Activated T-helper 1 cell treated with anti-CD3 and anti-CD28 coated beads, Interleukin-12 subunit alpha, Interleukin-12 subunit beta, Interleukin-2, Interleukin-4 antibody, amounts not matched to agents 30 ng/mL and 10 ng/mL and 1 ng/mL, durations not matched to agents 14 hours and 24 hours and 36 hours (primary cell): ENCODE measurements at places on chromosomes 3 and 15. TPM values are rescaled to one million over a fixed set of nuclear protein-coding genes. Genes with fewer than 3 reads are reported as not detected.
A peak's percentile ranks its signal among the peaks of the same experiment; 100 is the strongest.

NEK4 gene
- 27.8 and 32.9 TPM in 2 replicates for total RNA-seq

GRCh38 chr15:77575203-77575934, 57.3 kb downstream of the LINGO1 start:
- H3K27ac ChIP-seq: no peak overlapping the region
- no peak for DNase-seq
- peaks cover 4% of the 10 kb centered on the region for H3K27me3 ChIP-seq

TMIE gene
- 0.34 TPM in 1 of 2 replicates, not detected in the other for total RNA-seq

- peaks cover 9% of the 10 kb centered on the region for H3K27me3 ChIP-seq
- peaks cover 4% of the 10 kb centered on the region for H3K4me1 ChIP-seq
- no peaks in the 10 kb centered on the region for H3K36me3 ChIP-seq
- DNase-seq: no peak
- H3K27ac ChIP-seq: no peak overlapping the region
These were observed 7.4 kb upstream of the TGM5 start for GRCh38 chr15:43274136-43274535.

DNA sequence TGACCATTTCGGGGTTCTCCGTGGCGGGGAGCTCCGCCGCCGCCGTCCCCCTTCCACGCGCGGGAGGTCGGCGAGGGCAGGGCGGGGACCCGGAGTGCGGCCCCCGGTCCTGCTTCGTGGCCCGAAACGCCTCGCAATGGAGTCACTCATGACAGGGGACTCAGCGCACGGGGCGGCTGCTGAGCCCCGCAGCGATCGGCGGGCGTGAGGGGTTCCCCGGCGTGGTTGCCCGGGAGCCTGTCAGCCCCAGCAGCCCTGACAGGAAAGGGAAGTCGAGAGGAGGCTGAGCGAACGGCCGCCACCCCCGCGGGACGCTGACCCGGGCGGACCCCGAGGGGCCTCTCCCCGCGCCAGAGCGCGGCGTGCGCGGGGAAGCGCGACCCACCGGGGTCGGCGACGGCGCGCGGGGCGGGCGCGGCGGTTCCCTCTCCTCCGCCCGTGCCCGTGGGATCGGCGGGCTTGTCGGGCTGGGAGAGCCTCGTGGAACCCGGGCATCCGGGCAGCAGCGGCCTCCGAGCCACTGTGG, 564 bp upstream of the PIGZ start:
- H3K27ac ChIP-seq: peak overlapping the region; percentile 78
- H3K4me1 ChIP-seq: peaks cover 17% of the 10 kb centered on the region
- H3K27me3 ChIP-seq: peaks cover 11% of the 10 kb centered on the region
- peak overlapping the region; percentile 83 for H3K4me3 ChIP-seq
- peaks cover 10% of the 10 kb centered on the region for H3K36me3 ChIP-seq

- no peak for DNase-seq
- no peaks in the 10 kb centered on the region for H3K4me1 ChIP-seq
- no peak overlapping the region for H3K27ac ChIP-seq
- no peaks in the 10 kb centered on the region for H3K36me3 ChIP-seq
- H3K27me3 ChIP-seq: no peaks in the 10 kb centered on the region
These were observed 81.7 kb downstream of the SMAD6 start for GRCh38 chr15:66783725-66784124.

PARP3 gene
- 13.4 and 14.5 TPM in 2 replicates for total RNA-seq

PLA2G4F gene
- total RNA-seq: not detected in 2 replicates

COL7A1 gene
- 0.39 and 0.83 TPM in 2 replicates for total RNA-seq

MEIS2 gene
- not detected in 2 replicates for total RNA-seq

PTPN23 gene
- total RNA-seq: 33.7 and 35.1 TPM in 2 replicates

GOLGA6L4 gene
- 1.0 and 2.0 TPM in 2 replicates for total RNA-seq

DNA sequence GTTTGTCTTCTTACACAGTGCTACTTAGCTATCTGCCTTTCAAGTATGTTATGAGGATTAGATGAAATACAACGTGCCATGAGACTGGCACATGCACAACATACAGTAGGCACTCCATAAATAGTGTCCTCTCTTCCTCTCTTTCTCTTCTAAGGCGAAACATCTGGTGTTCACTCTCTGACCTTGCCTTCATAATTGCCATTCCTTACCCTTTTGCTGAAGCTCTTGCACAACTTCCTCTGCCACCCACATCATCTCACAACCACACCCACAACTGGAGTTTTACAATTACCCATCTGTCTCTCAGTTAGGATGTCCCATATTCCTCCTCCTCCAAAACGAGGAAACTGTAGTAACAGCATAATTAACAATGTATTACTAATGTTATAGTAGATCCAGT, 26.4 kb upstream of the ACP3 start:
- no peak for DNase-seq
- H3K36me3 ChIP-seq: no peaks in the 10 kb centered on the region
- peaks cover 2% of the 10 kb centered on the region for H3K27me3 ChIP-seq
- no peaks in the 10 kb centered on the region for H3K4me1 ChIP-seq
- no peak overlapping the region for H3K4me3 ChIP-seq

DNA sequence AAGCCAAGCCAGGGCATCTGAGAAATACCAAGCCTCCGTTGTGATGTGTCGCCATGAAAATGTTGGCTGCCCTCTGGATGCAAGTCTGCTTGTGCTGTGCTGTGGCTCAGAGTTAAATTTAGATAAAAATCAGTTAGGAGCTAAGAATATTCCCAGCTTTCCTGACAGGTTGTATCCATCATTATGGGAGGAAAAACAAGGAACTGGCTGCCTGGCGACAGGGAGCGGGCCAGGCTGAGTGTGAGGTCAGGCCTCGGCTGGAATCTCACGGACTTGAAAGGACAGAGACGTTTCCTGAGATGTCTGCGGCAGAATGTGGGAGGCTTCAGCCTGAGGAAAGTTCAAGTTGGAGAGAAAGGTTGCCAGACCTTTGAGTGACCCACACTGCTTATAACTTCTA, 213.8 kb downstream of the THSD4 start:
- no peak overlapping the region for H3K27ac ChIP-seq
- peaks cover 2% of the 10 kb centered on the region for H3K27me3 ChIP-seq
- H3K4me3 ChIP-seq: no peak overlapping the region
- H3K4me1 ChIP-seq: peaks cover 5% of the 10 kb centered on the region

ZIC4 gene
- not detected in 2 replicates for total RNA-seq

EPHA6 gene
- not detected in 2 replicates for total RNA-seq

ALG3 gene
- total RNA-seq: 86.7 and 89.3 TPM in 2 replicates

DNA sequence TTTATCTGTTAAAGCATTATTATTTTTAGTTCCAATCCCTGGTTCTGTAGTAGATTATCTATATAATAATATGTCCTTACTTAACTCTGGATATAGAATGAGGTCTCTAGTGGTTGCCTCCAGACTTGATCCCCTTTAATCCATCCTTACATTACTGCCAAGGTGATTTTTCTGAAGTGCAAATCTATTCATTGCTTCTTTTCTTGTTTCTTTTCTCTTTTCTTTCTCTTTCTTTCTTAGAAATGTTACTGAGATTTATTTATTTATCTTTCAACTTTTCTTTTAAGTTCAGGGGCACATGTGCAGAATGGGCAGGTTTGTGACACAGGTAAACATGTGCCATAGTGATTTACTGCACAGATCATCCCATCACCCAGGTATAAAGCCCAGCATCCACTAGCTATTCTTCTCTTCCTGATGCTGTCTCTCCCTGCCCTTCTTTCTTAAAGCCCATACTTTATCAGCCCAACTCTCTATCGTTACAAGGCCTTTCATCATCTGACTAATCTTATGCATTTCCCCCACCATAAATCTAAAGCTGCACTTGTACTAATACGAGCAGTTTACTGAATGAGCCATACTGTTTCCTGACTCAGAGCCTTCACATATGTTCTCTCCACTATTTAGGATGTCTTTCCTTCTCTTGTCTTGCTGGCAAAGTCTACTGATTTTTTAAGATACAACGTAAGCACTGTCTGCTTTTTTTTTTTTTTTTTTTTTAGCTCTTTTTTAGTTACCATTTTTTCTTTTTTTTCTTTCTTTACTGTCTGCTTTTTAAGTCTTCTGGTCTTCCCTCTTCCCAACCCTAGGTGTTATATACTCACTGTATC, 4.6 kb downstream of the GLCE start:
- H3K27me3 ChIP-seq: peaks cover 39% of the 10 kb centered on the region
- H3K36me3 ChIP-seq: peaks cover 3% of the 10 kb centered on the region
- peaks cover 16% of the 10 kb centered on the region for H3K4me1 ChIP-seq

DNA sequence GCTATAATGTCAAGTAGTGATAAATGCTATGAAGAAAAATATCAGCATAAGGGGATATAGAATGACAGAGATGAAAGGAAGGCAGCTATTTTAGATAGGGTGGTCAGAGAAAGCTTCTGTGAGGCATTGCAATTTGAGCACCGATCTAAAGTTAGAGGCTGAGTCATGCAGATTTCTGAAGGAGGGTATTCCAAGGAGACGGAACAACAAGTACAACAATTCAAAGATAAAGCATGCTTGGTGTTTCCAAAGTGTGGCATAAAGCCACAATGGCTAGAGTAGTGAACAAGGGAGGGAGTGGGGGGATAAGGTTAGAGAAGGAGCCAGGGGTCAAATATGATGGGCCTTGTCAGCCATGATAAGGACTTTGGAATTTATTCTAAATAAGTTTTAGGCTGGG, 71.9 kb downstream of the PFN2 start:
- no peak overlapping the region for H3K27ac ChIP-seq
- H3K36me3 ChIP-seq: peaks cover 9% of the 10 kb centered on the region
- no peak overlapping the region for H3K4me3 ChIP-seq
- no peaks in the 10 kb centered on the region for H3K27me3 ChIP-seq
- no peak for DNase-seq

ILDR1 gene
- 0.34 and 0.76 TPM in 2 replicates for total RNA-seq

GRCh38 chr3:13235897-13236296, 162.7 kb upstream of the IQSEC1 start:
- H3K27me3 ChIP-seq: peaks cover 7% of the 10 kb centered on the region
- peaks cover 26% of the 10 kb centered on the region for H3K4me1 ChIP-seq
- H3K4me3 ChIP-seq: no peak overlapping the region

- DNase-seq: no peak
- no peaks in the 10 kb centered on the region for H3K4me1 ChIP-seq
- H3K36me3 ChIP-seq: no peaks in the 10 kb centered on the region
- no peak overlapping the region for H3K27ac ChIP-seq
These were observed 16.8 kb downstream of the NEO1 start for GRCh38 chr15:73069109-73069508.

SAXO2 gene
- 0.54 and 0.57 TPM in 2 replicates for total RNA-seq

DNA sequence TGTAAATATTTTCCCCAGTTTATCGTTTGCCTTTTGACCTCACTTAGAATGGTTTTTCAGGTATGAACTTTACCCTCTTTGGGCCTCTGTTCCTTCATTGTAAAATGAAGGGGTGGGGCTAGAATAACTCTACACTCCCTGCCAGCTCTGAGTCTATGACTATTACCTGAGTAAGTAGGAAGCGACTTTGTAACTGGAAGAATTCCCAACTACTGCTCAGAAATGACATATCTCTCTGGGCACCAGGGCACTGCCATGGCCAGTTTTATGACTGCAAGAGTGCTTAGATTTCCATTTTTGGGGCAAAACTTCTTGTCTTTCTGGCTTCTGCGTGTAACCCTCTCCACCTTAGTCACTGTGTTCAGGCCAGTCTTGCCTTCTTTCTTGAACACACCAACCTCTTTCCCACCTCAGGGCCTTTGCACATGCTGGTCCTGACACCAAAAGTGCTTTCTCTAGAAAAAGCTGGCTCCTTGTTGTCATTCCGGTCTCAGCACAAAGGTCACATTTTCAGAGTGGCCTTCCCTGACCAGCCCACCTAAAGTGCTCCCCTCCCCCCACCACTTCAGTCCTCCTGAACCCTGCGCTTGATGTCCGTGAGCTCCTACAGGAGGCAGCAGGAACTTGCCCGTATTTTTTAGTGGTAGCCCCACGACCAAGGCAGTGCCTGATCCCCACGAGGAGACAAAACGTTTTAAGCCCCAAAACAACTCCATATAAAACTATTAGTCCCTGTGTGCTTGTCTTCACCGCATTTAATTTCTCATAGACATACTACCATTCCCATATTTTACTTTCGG, 25.6 kb downstream of the CDCP1 start:
- peaks cover 37% of the 10 kb centered on the region for H3K4me1 ChIP-seq
- H3K27me3 ChIP-seq: peaks cover 64% of the 10 kb centered on the region
- H3K27ac ChIP-seq: no peak overlapping the region
- DNase-seq: no peak

CCR1 gene
- total RNA-seq: 22.6 and 23.2 TPM in 2 replicates

SPATA12 gene
- not detected in 2 replicates for total RNA-seq

GRCh38 chr3:56858331-56858730, 56.6 kb upstream of the ARHGEF3 start:
- H3K27me3 ChIP-seq: peaks cover 2% of the 10 kb centered on the region
- no peak for DNase-seq
- peaks cover 71% of the 10 kb centered on the region for H3K4me1 ChIP-seq
- H3K4me3 ChIP-seq: no peak overlapping the region
- H3K27ac ChIP-seq: peak overlapping the region; percentile 2

RARB gene
- not detected in 2 replicates for total RNA-seq

ANKRD63 gene
- total RNA-seq: not detected in 2 replicates

DNA sequence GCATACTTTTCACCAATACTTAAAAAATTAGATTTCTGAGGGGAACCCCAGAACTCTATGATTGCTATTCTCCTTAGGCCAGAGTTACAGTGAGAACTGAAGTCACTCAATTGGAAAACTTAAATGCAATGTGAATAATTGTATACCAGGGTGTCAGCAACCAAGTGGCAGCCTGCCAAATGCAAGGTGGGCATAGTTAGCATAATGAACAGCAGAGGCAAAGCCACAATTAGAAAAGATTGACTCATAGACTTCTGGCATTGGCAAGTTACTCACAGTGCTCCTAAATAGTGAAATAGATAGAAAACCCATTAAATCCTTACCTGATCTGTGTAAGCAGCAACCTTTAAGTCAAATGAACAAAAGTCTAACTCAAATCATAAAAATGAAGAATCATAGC, 94.9 kb downstream of the BCHE start:
- DNase-seq: no peak
- H3K4me3 ChIP-seq: no peak overlapping the region
- H3K27ac ChIP-seq: no peak overlapping the region
- no peaks in the 10 kb centered on the region for H3K4me1 ChIP-seq

DNA sequence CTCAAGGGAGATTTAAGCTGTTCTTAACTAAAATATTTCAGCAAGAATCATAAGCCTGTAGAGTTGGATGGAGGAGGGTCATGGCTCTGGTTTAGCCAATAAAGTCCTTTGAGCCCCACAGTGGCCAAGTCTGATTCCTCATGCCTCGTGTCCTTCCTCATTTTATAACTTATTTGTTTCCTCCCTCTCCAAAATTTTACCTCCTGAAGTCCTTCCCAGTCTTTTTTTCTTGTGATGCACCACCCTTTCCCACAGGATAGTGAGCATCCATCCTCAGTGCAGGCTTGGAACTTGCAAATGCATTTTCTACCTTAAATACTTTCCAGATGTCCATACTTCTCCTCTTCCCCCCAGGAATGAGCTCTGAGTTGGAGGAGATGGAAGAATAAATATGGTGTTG, 162.7 kb upstream of the AGTR1 start:
- DNase-seq: no peak
- no peaks in the 10 kb centered on the region for H3K4me1 ChIP-seq
- no peak overlapping the region for H3K27ac ChIP-seq
- no peaks in the 10 kb centered on the region for H3K27me3 ChIP-seq
- H3K36me3 ChIP-seq: no peaks in the 10 kb centered on the region

TUSC7 gene
- total RNA-seq: not detected in 2 replicates

- DNase-seq: no peak
- no peaks in the 10 kb centered on the region for H3K27me3 ChIP-seq
- H3K4me3 ChIP-seq: peak overlapping the region; percentile 46
- peak overlapping the region; percentile 83 for H3K27ac ChIP-seq
- H3K4me1 ChIP-seq: peaks cover 60% of the 10 kb centered on the region
- peaks cover 28% of the 10 kb centered on the region for H3K36me3 ChIP-seq
These were observed 31.6 kb downstream of the LRIG1 start for GRCh38 chr3:66469220-66469640.
